Immature natural killer cell (primary cell): ENCODE measurements at places on chromosomes 3 and 15. TPM values are rescaled to one million over a fixed set of nuclear protein-coding genes. Genes with fewer than 3 reads are reported as not detected.

Gene WDR93
- not detected for polyA plus RNA-seq

Gene TLR9
- polyA plus RNA-seq = not detected

Gene GOLGA8G
- polyA plus RNA-seq = not detected

Gene DPPA2
- not detected for polyA plus RNA-seq

Gene HTD2
- 12.1 TPM for polyA plus RNA-seq

Gene MUSTN1
- polyA plus RNA-seq = not detected

Gene NLGN1
- polyA plus RNA-seq = not detected

Gene CHDH
- not detected for polyA plus RNA-seq

Gene ADAMTS9
- not detected for polyA plus RNA-seq

Gene PLIN1
- not detected for polyA plus RNA-seq

Gene SNTN
- not detected for polyA plus RNA-seq

Gene CD200
- polyA plus RNA-seq = 0.11 TPM

Gene CERS3
- not detected for polyA plus RNA-seq

Gene FBLN2
- polyA plus RNA-seq = 2.5 TPM

Gene SEMA7A
- polyA plus RNA-seq = 3.7 TPM

Gene GPR176
- polyA plus RNA-seq = not detected

Gene ABI3BP
- not detected for polyA plus RNA-seq

Gene COX5A
- polyA plus RNA-seq = 447 TPM

Gene ALPK3
- not detected for polyA plus RNA-seq

Gene ONECUT1
- not detected for polyA plus RNA-seq

Gene INKA1
- not detected for polyA plus RNA-seq

Gene GOLGA8T
- polyA plus RNA-seq = 0.16 TPM

Gene SUCNR1
- 0.12 TPM for polyA plus RNA-seq
